ENCODE measurements at places on chromosomes 2 and 18.

- peak; percentile 40 for DNase-seq
Measured at GRCh38 chr2:19474128-19474527, 115.7 kb upstream of the OSR1 start.

- DNase-seq, result no peak
Measured at GRCh38 chr2:218885981-218886947, 5.6 kb downstream of the WNT10A start.

- DNase-seq, result peak; percentile 95
Measured at GRCh38 chr2:233854241-233854981, at the start of gene HJURP. TSS of gene HJURP (minus strand) at chr2:233854535. CDS start at chr2:233854500, 35 bp downstream.

DNA sequence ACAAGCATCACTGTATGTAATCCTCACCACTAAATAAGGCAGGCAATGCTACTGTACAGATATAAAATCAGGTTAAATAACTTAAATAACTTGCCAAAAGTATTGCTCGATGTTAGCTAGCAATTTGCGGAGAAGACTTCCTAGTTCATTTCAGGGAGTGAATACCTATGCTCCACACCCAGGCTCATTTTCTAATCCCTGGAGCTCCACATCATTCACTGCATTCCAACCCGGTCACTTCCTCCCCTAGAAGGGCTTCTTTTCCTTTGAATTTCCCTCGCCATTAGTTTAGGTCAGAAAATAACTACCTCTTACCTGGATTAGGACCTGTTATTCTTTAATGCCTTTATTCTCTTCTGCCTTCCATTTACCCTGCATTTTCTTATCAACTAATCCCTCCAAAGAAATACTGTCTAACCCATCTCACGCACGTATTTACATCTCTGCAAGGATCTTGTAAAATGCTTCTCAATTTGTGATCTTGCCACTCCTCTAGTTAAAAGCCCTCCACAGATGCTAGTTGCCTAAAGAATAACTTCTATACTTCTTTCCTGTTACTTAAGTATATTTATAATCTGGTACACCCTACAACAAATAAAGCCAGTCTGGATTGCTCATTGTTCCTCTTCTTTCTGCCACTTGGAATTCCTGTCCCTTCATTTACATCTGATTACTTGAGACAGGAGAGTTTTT is 599.8 kb downstream of the NRXN1 start:
- DNase-seq, result no peak

- DNase-seq, result no peak
Measured at GRCh38 chr2:140601342-140601741, 1529.5 kb downstream of the LRP1B start.

- DNase-seq, result no peak
Measured at GRCh38 chr18:23966909-23967308, 47.6 kb upstream of the TTC39C start.

DNA sequence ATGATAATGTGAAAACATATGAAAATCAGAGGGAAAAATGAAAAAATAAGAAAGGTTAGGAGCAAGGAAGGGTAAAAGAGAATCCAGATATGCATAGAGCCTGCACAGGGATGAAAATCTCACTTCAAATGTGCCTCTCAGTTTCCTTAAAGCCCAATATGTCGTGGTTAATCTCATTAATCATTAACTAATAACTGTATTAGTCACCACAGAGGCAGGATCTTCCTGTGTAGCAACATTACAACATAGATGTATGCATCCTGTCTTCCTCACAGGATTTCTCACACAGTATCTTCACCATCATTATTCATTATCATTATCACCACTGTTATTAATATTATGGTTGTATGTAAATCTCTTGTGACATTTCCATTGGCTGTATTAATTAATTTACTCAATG is 361.2 kb upstream of the SOX11 start:
- DNase-seq, result no peak

DNA sequence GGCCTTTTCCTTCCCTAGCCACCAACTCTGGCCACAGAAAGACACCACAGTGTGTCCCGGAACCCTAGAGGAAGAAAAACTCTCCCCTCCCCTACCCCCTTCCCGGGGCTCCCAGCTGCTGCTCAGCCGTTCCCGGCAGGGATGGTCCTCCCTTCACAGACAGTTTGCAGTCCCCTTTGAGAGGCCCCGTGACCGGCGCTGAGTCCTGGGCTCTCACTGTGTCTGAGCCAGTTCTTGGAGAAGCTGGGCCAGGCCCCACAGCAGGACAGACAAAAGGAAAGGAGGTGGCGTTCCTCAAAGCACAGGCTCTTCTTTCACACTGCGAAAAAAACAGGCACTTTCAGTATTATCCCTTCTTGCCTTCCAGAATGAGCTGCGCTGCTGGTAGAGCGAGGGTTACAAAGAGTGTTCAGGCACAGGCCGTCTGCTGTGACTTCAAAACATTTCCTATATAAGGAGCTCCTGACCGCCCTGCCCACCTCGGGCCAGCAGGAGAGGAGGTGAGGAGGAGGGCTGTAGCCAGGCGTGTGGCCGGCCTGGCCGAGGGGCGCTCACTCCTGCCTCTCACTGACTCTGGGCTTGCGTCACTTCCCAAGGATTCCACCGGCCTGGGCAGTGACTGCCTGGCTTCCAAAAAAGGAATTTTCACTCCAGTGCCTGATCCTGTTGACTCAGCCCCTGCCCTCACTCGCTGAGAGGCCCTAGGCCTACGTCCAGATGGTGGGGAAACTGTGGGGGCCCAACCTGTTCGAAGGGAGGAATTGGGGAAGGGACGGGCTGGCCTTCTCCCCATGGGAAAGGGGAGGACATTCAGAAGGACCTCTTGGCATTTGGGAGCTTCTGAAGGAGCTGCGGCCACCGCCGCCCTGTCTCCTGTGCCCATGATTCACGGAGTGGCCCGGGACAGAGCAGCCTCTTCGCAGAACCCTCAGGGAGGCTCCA is 24.9 kb downstream of the CIDEA start:
- no peak for DNase-seq

GRCh38 chr2:30261695-30262211 is 30.4 kb downstream of the LBH start:
- DNase-seq, result no peak

DNA sequence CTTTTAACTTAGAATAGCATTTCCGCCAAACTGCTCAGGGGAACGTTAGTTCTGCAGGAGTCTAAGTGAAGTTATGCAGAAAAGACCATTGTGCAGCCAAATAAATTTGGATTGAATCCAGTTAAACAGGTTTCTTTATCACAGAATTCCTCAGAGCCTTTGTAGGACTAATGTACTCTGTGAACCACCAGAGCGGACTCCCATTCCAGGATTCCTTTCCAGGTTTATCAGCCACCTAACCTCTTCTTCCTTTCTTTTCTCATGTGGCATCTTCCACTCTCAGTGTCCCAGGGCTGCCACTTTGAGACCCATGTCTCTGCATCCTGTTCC is 350.4 kb downstream of the TSN start:
- no peak for DNase-seq

- DNase-seq, result no peak
Measured at GRCh38 chr2:233816334-233816733, 38.0 kb downstream of the HJURP start.

DNA sequence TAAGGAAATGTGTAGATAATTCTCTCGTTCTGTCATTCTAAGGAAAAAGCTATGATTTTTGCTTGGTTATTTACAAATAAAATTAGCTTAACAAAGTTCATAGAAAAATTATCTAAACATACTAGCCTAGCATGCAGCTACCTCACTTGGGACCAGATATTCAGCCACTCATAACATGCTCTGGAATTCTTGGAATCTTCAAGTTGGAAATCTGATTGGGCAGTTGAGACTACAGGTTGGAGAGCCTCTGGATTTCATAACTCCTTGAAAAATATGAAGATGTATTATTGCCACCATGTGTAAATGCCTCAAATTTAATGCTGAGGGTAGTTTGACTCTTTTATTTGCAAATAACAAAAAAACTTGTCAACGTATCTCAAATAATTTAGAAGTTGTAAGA is 132.2 kb upstream of the GULP1 start:
- DNase-seq, result no peak

GRCh38 chr18:13893418-13893760 is 21.9 kb downstream of the MC2R start:
- peak; percentile 69 for DNase-seq

DNA sequence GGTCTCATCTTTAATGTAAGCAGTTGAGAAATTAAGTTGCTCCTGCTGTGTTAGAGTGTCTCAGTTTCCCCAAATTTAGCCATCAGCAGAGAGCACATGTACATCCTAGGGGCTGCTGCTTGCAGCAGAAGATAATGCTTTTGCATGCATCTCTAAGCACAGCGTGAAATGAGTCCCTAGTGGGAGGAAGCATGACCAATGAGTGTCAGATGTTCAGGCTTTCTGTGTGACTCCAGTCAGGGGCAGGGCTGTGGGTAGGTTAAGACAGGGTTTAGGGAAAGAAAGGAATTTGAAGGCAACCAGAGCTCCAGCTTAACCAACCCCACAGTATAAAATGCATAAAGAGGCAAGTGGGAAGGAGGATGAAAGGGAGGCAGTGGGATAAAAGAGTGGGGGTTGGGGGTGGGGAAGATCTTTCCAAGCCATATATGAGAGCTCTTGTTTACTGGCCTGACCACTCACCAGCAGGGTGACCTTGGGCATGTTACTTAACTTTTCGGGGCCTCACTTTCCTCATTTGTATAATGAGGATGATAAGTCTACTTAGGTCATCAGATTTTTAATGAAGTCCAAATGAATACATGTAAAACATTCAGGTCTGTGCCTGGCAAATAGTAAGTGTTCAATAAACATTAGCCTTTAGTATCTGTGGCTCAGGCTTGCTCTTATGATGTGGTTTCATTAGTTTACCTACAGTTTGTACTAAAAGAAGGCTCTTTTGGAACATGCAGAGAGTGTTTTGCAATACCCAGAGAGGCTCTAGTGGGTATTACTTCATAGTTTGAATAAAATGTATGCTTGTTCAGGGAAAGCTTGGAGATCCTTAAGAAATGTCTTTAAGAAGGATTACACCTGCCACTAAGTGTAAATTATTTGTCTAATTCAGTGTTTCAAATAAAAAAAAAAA is 42.7 kb upstream of the PELI1 start:
- no peak for DNase-seq

Data from GM06990 (cell line).